ENCODE measurements at places on chromosomes 13 and 19.

GRCh38 chr13:32390484-32390883 lies 37.4 kb downstream of the N4BP2L1 start:
- no peak for DNase-seq

GRCh38 chr19:3513229-3514140 lies 7.4 kb downstream of the FZR1 start:
- no peak for DNase-seq

DNA sequence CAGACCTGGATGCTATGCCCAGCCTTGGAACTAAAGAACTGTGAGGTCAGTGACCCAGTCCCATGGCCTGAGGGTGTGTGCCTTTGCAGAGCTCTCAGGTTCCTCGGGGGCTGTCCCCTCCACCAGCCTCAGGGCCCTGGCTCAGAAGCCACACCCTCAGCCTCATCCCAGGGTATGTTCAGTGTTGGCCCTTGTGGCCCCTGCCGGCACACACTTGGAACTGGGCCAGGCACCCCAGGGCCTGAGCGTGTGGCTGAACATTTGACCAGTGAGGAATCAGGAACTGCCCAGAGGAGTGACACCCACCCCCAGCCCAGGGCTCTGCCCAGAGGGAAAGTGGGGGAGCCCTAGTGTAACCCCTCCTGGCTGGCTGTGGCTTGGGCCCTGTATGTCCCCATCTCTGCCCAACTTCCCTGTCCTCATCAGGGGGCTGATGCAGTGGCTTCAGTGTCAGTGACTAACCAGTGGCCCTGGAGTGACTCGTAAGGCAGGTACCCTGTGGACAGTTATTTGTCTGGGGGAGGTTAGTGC lies 10.0 kb downstream of the NKPD1 start:
- no peak for DNase-seq

DNA sequence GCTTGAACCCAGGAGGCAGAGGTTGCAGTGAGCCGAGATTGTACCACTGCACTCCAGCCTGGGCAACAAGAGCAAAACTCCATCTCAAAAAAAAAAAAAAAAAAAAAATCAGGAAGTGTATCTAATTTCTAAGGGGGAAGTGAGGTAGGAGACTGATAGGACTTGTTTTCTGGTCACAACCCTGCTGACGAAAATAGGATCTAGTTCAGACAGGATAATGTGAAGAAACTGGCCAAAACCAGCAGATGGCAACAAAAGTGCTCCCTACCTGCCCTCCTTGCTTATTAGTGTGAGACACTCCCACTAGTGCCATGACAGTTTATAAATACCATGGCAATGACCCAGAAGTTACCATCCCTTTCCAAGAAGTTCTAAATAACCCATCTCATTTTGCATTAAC lies 36.0 kb upstream of the KPNA3 start:
- DNase-seq = no peak

DNA sequence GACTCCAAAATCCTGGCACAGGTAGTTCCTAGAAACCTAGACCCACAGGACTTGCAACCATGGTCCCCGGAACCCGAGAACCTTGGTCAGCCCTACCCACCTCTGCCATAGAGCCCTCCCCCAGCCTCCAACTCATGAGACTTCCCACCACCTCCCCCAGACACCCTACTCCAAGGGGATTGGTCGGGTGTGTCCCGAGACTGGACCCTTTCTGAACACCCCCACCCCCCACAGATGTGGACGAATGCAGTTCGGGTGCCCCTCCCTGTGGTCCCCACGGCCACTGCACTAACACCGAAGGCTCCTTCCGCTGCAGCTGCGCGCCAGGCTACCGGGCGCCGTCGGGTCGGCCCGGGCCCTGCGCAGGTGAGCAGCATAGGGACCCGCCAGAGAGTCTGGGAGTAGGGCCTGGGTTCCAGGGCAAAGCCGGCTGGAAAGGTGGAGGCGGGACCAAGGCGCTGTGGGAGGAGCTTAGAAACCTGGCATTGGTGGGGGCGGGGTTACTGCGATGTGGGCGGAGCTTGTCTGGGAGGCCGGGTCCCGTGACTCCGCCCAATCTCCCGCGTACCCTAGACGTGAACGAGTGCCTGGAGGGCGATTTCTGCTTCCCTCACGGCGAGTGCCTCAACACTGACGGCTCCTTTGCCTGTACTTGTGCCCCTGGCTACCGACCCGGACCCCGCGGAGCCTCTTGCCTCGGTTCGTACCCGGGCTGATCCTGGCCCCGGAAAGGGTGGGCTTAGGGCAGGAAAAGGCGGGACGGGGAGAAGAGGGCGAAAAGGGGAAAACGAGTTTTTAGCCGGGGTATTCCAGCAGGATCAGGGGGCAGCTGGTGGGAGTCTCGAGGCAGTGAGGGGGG lies 11.9 kb downstream of the LTBP4 start:
- DNase-seq = no peak

DNA sequence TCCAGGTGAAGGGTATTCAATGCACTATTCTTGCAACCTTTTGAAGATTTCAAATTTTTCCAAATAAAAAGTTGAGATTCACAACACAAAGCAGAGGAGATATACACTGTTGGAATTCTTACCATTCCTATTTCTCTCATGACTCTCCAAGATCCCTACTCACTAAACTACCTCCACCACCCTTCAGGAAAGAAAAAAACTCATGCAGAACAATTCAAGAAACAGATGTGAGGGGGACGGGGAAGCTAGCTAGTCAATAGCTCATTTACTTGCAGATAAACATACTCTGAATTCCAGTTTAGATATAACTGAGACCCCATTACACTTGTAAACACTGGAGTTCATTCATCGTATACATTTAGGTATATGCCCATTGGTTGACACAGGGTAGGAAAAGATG lies 90.0 kb upstream of the SERP2 start:
- no peak for DNase-seq

DNA sequence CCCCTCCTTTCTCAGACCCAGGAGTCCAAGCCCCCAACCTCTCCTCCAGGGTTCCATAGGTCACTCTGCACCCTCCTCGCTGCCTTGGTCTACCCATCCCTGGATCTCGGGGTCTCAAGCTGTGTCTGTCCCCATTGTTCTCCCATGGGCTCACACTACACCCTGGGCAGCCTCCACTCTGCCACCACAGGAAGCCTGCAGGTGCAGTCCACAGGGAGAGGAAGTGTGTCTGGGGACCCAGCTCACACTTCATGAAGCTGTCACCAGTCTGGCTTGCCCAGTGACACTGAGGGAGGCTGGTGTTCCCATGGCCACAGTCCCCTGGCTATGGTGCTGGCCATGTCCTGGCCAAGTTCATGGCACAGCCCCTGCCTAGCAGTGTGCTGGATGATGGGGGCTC lies 5.3 kb downstream of the NECTIN2 start:
- DNase-seq = no peak

DNA sequence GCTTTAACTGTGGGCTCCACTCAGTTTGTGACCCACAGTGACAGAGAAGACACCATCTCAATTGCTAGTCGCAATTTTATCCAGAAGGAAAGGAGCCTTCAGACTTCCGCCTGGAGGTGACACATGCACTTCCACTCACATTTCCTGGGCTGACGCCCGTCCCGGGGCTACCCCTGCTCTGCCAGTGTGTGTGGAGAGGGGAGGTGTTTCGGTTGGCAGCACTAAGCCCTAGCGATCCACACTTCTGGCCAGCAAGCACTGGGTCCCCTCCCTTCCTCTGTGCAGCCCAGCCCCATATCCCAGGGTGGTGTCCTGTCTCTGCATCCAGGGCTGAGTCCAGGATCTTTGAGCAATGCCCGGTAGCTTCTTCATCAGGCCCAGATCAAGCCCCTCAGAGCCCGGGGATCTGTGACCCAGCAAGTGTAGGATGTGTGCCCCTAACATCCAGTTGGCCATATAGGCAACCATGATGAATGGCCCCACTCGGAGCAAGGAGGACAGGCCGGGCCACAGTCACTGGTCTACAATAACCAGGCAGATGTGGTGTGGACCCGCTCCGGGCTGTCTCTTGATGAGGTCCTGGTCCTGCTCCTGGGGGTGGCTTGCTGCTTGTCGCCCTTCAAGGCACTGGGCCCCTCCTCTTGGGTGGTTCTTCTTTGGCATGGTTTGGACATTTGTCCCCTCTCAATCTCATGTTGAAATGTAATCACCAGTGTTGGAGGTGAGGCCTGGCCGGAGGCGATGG lies 141.9 kb upstream of the SPACA7 start:
- DNase-seq = no peak

GRCh38 chr19:47464675-47465419 lies 6.8 kb downstream of the SLC8A2 start:
- DNase-seq = no peak
